ENCODE measurements at places on chromosomes 5 and 9. TPM values are rescaled to one million over a fixed set of nuclear protein-coding genes. Genes with fewer than 3 reads are reported as not detected.

Gene CDH18
- not detected for total RNA-seq

Gene STXBP1
- 88.6 TPM for total RNA-seq

Gene RNF208
- total RNA-seq = 5.8 TPM

Gene PRUNE2
- 13.6 TPM for total RNA-seq

Gene CDH6
- 7.2 TPM for total RNA-seq

Gene TPPP
- 16.2 TPM for total RNA-seq

Gene OR1J2
- total RNA-seq = not detected

Gene RC3H2
- 44.2 TPM for total RNA-seq

Gene STPG3
- total RNA-seq = 0.38 TPM

Gene ADRB2
- total RNA-seq = 26.4 TPM

Gene ZNF483
- total RNA-seq = 5.1 TPM

Gene CDC25C
- total RNA-seq = 0.47 TPM

Gene SOWAHA
- 0.18 TPM for total RNA-seq

Gene KCNV2
- total RNA-seq = not detected

Gene TMC1
- not detected for total RNA-seq

Gene FGF1
- 0.97 TPM for total RNA-seq

Data from lower lobe of right lung (tissue), 2 donors.